Thymus (tissue), 14 donors: ENCODE measurements at places on chromosomes 4 and X.

- DNase-seq = no peak
Observed at GRCh38 chr4:17166954-17167353, 268.5 kb upstream of the LDB2 start.

GRCh38 chrX:15751155-15751819, 13.2 kb downstream of the CA5B start:
- DNase-seq = no peak

- DNase-seq = no peak
Observed at GRCh38 chrX:2502668-2503519, 2.1 kb upstream of the DHRSX start.

GRCh38 chrX:19879735-19880378, 7.5 kb downstream of the SH3KBP1 start:
- no peak for DNase-seq

DNA sequence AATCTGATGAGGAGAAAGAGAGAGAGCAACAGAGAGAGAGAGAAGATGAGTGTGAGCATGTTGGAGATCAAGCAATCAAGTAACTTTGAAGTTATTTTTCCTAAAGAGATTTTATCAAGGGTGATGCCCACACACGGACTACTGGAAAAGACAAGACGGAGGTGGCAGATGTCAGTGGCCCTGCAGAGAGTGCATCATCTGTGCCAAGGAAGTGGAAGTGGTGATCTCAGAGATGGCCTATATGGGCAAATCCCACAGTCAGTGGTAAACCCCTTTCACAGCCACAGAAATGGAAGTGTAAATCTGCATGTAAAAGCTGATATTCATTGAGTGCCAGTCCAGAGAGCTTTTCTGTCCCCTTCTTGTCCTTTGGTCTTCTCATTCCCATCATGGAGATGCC, 577.2 kb upstream of the AADAT start:
- DNase-seq = no peak

DNA sequence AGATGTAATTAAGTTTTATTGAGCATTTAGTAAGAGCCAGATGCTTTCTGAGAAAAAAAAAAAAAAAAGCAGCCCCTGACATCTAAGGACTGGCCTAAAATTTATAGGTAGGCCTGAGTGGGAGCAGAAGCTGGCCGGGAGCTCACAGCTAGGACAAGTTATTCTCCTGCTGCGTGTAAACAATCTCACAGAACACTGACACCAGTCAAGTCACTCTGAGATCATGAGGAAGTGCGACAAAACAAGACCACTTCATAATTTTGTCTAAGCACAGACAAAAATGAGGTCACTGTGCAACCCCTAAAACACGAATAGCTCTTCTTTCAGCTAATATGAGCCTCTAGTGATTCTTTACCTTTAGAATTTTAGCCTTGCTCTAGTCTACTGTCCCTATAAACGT, 15.3 kb upstream of the NSUN7 start:
- no peak for DNase-seq

GRCh38 chr4:162959046-162959445, 207.6 kb downstream of the NAF1 start:
- no peak for DNase-seq

GRCh38 chr4:113052379-113052951, 3.0 kb downstream of the ANK2 start:
- no peak for DNase-seq

DNA sequence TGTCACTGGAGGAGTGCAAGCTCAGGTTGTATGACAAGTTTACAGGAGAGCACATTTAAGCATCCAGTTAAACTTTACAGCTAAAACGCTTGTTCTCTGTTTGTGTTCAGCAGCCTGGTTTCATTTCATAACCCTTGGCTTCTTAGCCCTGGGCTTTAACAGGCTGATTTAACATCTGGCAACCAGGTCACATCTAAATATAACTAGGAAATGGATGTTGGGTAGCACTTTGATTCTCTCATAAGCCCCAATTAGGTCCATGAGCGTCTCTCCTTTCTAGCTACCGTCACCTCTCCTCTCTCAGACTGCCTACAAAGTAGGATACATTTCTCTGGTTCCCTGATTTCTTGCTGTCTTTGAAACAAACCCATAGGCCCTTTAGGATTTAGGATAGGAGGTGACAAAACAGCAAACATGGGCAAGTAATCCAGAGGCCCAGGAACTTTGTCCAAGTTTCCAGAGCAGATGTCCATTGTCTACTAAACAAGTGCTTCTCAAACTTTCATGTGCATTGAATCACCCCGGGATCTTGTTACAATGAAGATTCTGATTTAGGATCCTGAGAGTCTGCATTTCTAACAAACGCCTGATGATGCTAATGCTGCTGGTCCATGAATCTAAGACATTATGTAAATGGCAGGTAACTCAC, 22.5 kb downstream of the OTUD6A start:
- DNase-seq = no peak

DNA sequence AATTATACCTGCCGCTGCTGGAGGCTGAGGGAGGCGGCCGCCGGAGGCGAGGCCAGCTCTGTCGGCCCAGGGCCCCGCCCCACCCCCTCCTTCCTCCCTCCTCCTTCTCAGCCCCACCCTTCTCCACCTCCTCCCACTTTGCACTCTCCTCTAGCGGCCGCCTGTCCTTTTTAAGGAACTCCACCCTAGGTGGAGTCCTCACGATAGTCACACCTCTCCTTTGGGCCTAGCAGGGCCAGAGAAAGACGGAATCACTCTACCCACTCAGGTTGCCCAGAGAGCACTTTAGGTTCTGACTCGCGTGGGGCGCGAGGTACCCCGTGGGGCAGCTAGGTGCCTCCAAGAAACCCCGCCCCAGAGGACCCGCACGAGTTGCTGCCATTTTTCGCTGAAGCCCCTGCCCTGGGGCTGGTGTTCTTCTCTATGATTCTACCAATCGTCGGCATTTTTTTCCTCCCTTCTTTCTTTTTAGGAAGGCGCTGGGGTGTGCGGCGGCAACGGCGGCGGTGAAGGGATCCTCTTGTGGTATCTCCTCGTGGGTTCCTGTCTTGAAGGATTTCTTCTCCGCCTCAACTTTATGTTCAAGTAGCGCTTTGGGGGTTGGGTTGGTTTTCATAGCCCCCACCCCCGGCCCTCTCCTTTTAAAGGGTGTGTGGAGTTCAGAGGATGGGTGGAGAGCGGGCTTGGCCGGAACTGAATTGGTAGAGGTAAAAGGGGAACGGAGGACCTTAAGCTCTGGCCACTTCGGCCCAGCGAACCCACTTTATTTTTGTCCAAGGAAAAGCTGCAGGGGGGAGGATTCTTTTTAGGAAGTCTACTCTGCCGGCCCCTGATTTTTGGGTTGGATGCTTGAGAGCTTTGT, at the start of gene KLF8:
TSS of gene KLF8 (plus strand) at position 136 of the 862 bp plus-strand sequence. CDS start 979 bp downstream, outside the sequence.
- no peak for DNase-seq

GRCh38 chr4:69058410-69059059, 37.7 kb upstream of the UGT2B7 start:
- no peak for DNase-seq

GRCh38 chrX:11193035-11193469, 81.9 kb downstream of the HCCS start:
- no peak for DNase-seq

DNA sequence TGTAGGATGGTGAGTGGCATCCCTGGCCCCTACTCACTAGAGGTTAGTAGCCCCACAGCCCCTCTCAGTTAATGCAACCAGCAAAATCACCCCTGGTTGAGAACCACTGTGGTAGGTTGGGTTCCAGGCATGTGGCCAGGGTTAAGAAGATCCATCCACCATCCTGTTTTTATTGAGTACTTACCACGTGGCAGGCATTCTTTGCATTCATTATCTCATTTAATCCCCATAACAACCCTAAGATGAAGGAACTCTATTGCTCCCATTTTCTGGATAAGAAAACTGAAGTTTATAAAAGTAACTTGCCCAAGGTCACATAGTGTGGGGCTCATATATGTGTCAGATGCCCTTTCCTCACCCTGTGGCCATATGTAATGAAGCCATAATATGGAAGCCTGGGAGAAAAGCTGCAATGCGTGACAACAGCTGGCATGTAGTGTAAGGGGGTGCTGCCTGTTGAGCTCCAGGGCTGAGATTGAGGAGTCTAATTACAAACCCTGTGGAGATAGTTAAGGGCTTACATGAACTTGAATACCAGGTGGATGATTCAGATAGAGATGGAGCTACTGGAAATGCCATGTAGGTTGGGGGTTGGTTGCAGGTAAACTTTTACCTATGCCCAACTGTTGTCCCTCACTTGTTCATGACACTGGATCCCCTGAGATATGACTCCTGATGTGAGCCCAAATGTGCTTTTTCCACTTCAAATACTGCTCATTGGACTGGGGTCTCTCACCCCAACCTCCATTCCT, 100.2 kb upstream of the PGRMC2 start:
- no peak for DNase-seq

- DNase-seq = no peak
Observed at GRCh38 chr4:120869613-120870278, 52.8 kb downstream of the PRDM5 start.

DNA sequence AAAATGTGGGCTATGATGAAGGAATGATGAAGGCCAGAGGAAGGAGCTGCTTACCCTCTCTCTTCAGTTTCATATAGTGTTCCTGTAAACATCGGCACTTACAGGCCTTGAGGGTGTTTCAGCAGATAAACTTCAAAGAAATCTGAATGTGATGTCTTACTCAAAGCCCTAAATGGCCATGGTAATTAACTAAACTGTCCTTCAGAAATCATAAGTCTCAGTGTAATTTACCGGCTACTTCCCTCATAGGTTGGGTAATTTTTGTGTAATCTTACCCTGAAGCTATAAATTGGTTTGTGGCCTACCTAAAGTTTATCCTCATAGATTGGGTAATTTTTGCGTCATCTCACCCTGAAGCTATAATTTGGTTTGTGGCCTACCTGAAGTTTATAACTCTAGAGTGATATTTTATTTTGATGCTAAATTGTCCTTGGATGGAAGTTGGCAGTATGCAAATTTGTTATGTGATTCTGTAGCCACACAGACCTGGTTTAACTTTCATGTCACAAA, 2700.3 kb downstream of the ARAP2 start:
- DNase-seq = no peak

DNA sequence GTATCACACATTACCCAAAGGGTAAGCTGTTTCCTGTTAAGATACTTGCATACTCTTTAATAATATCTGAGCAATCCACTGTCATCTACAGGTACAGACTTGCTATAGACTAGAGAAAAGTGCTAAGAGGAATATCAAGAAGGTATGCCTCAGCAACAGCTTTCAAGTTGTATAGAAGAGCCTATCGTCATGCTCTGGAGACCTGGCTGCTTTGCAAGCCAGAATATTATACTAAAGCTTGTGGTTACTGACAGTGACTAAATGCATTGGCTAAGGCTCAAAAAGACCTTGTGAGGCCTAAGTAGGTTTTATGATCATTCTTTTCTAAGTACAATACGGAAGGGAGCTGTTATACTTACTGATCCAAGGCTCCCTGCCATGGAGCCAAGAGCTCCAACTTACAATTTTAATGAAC, 11.3 kb downstream of the LAMP2 start:
- DNase-seq = no peak

DNA sequence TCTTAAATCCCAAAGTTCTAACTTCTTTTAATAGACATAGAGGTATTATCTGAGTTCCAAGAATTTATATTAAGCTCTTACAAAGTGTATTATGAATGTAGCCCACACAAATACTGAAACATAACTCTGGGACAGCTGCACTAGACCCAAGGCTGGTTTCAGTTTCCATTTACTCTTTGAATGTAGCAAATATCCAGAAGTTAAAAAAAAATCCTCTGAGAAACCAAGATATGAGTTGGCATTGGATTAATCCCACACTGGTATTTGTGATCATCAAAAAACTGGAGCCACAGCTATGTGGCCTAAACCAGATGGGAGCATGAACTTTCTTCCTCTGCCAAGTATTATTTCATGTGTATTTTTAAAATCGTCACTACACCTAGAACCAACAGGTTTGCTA, 23.6 kb upstream of the SMPX start:
- no peak for DNase-seq

DNA sequence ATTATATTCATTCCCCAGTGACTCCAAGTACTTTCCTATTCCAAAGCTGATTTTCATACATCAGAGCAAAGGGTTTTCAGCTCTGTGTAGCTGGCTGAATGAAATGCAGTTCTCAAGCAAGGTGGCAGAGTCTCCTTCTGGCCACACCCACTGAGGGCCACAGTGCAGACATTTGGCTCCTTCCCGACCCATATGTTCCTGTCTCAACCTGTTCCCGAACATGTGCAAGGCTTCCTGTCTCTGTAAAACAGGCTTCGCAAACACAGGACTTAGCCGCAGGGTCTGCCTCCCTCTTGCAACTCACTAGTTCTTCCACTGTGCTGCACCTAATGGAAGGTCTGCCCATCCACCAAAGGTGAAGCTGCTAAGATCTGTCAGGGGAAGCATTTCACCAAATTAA, 249.2 kb downstream of the MID1IP1 start:
- no peak for DNase-seq

DNA sequence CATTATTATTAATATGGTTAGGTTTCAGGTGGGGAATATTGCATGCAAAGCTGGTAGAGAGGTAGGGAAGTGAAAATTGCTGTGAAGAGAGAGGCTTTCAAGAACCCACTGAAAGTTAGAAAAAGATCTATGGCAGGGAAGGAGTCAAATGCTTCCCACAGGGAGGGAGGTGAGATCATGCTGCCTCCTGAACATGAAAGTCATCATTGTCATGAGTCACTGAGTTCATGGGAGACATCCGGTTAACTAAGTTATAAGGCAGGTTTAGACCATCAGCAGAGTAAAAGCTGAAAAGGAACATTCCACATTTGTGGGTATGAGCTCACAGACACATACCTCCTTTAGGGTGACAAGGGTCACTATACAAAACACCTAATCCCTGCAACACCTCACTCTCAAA, 16.2 kb downstream of the GATB start:
- DNase-seq = no peak

DNA sequence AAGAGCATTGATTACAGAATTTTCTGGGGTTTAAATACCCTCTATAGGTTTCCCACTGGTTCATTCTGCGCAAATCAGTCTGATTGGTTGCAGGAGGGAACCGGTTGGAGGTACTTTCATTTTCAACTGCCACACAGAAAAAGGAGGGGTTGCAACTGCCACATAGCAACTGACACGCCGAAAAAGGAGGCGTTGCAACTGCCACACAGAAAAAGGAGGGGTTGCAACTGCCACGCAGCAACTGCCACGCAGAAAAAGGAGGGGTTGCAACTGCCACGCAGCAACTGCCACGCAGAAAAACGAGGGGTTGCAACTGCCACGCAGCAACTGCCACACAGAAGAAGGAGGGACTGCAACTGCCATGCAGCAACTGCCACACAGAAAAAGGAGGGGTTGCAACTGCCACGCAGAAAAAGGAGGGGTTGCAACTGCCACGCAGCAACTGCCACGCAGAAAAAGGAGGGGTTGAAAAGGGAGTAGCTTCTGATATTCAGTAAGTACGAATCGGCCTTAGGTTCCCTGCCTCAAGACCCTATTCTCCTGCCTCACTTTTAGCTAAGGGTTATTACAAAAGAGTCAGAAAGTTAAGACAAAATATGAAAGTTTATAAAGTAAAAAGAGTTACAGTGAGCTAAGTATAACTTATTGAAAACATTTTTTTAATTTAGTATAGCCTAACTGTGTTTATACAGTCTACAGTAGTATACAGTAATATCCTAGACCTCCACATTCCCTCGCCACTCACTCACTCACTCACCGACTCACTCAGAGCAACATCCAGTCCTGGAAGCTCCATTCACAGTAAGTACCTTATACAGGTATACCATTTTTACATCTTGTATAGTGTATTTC, 431.8 kb downstream of the KCTD8 start:
- no peak for DNase-seq
